ENCODE measurements at places on chromosomes 6 and 20.

DNA sequence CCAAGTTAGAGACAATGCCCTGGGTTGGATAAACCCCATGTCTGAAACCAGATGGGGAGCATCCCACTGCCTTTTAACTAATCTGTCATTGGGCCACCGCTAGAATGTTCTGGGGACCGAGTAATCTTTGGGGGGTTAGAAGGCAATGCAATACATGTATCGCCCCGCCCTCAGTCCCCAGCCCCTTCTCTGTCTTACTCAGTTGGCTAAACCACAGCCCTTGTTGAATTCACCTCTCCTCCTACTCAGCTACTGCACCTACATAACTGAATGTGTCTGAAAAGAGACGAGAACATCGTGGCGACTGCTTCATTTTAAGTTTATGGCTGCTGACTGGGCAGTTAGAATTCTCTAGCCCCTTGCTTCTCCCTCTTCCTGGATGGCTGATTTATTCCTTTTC, 15.1 kb upstream of the CCR6 start:
- no peak for DNase-seq

- no peak for DNase-seq
Observed at GRCh38 chr6:5438922-5439584, 177.7 kb downstream of the FARS2 start.

- DNase-seq, result no peak
Observed at GRCh38 chr6:88371480-88371879, 205.3 kb upstream of the CNR1 start.

- peak; percentile 50 for DNase-seq
Observed at GRCh38 chr6:169722362-169723199, 1.7 kb downstream of the PHF10 start.

- DNase-seq, result no peak
Observed at GRCh38 chr20:43458422-43458924, 777 bp downstream of the SRSF6 start.

DNA sequence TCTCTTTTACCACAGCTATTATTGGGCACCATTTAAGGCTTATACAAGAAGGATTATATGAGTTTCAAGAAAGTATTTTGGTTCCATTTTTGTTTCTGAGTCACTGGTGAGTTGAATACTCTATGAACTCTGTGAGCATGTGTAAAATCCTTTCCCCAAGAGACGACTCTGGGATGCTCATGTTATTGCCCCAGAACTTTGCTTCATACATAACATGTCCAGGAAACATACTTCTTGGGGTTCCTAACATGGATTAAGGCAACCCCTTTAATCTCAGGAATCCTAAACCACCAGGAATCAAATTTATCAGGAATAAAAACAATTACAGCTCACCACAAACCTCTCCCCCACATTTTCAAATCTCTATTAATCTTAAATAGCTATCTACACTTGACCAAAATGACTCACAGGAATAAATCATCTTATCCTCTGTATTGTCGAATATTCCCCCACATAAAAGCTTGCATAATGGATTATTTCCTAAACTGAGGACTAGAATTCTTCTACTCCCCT, 117.5 kb upstream of the COL21A1 start:
- DNase-seq, result no peak

All from thyroid gland (tissue), 4 donors.